ENCODE measurements at places on chromosomes 5 and 9. TPM values are rescaled to one million over a fixed set of nuclear protein-coding genes. Genes with fewer than 3 reads are reported as not detected.
A peak's percentile ranks its signal among the peaks of the same experiment; 100 is the strongest.

Gene ACOT12
- not detected for total RNA-seq

GRCh38 chr5:89342106-89342876 is 459.3 kb upstream of the MEF2C start:
- no peak overlapping the region for H3K27ac ChIP-seq
- no peak overlapping the region for H3K4me3 ChIP-seq
- no peaks in the 10 kb centered on the region for H3K36me3 ChIP-seq
- no peaks in the 10 kb centered on the region for H3K27me3 ChIP-seq
- peaks cover 1% of the 10 kb centered on the region for H3K4me1 ChIP-seq
- DNase-seq = no peak

DNA sequence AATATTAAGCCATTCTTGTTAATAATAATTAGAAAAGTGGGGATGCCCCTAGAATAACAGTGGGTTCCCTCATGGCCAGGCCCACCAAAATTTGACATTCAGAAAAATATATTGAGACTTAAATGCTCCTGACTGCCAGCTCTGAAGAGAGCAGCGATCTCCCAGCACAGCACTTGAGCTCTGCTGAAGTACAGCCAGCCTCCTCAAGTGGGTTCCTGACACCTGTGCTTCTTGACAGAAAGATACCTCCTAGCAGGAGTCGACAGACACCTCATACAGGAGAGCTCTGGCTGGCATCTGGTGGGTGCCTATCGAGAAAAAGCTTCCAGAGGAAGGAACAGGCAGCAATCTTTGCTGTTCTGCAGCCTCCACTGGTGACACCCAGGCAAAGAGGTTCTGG is 261.5 kb downstream of the DTWD2 start:
- H3K27me3 ChIP-seq = no peaks in the 10 kb centered on the region
- H3K4me3 ChIP-seq = no peak overlapping the region
- no peak for DNase-seq
- no peaks in the 10 kb centered on the region for H3K4me1 ChIP-seq
- H3K27ac ChIP-seq = no peak overlapping the region

Gene EDIL3
- total RNA-seq = not detected

DNA sequence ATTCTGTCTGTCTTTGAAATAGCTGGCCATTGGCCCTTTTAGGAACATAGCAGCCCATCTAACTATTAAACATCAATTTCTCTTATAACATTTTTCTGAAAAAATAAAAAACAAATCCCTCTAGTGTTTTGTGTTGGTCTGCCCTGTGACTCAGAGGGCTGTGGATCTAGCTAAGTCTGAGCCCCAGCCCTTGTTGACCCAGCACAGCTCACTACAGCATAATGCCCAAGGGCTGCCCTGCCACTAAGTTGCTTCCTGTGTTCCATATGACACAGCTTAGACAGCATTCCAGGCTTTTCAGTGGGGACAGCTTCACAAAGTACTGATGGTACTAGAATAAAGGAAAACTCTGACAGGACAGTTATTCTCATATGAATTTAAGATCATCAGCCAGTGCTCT is 136.0 kb downstream of the SCAMP1 start:
- H3K4me1 ChIP-seq = no peaks in the 10 kb centered on the region
- no peak overlapping the region for H3K27ac ChIP-seq
- no peaks in the 10 kb centered on the region for H3K36me3 ChIP-seq

Gene ANKRD31
- 0.23 TPM for total RNA-seq

GRCh38 chr5:94031631-94032030 is 290.2 kb upstream of the POU5F2 start:
- no peak overlapping the region for H3K27ac ChIP-seq
- peaks cover 34% of the 10 kb centered on the region for H3K36me3 ChIP-seq
- H3K27me3 ChIP-seq = no peaks in the 10 kb centered on the region
- no peak overlapping the region for H3K4me3 ChIP-seq

- no peak for DNase-seq
- H3K36me3 ChIP-seq = no peaks in the 10 kb centered on the region
- no peak overlapping the region for H3K4me3 ChIP-seq
- no peaks in the 10 kb centered on the region for H3K27me3 ChIP-seq
Measured at GRCh38 chr5:10981932-10982331, 220.9 kb upstream of the DAP start.

Gene REXO4
- total RNA-seq = 23.6 TPM

Gene CDKN2B-AS1
- 6.9 TPM for total RNA-seq

Gene HMMR
- total RNA-seq = 87.7 TPM

- no peak for DNase-seq
- H3K4me3 ChIP-seq = no peak overlapping the region
- H3K27ac ChIP-seq = no peak overlapping the region
Measured at GRCh38 chr5:122300374-122300773, 11.7 kb upstream of the SNCAIP start.

GRCh38 chr9:1354086-1354485 is 303.9 kb downstream of the DMRT2 start:
- no peaks in the 10 kb centered on the region for H3K4me1 ChIP-seq
- no peaks in the 10 kb centered on the region for H3K27me3 ChIP-seq
- DNase-seq = no peak

Gene CSF1R
- not detected for total RNA-seq

Gene LYRM7
- total RNA-seq = 16.3 TPM

DNA sequence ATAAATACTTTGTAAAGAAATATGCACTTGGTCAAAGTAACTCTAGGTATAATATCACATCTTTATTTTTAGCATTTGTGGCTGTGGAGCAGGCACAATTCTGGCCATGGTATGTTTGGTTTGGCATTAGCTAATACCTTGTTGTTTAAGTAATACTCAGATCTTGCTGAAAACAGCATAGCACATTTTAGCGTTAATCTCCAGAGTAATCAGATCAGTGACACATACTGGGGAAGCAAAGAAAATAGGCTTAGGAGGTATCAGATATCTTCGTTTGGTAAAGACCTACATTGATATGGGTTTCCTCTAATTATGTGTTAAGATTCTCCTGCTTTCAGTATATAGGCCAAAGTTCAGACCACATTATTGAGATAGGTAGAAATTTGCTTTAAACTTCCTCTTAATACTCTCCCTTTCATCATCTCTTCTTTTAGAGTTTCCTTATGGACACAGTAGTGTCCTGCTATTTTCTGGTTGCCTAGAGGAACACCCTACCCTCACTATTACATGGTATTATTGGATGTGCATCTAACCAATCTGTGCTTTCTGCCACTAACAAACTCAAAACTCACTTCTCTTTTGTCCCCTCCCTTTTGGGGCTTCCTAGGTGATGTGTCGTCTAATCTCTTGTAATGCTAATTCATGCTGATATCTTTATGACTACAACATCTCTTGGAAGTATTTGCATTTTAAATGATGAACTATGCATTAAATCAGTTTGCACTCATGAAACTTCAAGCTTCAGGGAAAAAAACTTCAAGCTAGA is 437.3 kb upstream of the ADAMTSL1 start:
- H3K27me3 ChIP-seq = no peaks in the 10 kb centered on the region
- DNase-seq = no peak
- no peak overlapping the region for H3K27ac ChIP-seq
- H3K4me1 ChIP-seq = no peaks in the 10 kb centered on the region
- no peak overlapping the region for H3K4me3 ChIP-seq

DNA sequence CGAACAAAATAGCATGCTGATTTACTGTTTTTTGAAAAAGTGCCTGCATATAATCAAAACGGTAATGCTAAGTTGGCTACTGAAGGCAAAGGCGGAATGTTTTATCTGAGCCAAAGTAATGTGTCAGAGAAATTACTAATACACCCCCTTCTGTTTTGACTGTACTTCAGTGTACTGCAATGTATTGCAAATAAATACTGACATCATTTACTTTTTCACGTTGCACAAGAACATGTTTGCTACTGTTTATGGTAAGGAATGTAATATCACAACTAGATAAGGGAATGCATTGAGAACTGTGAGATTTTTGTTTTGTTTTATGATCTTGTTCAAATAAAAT is 813 bp upstream of the AGTPBP1 start:
- peaks cover 44% of the 10 kb centered on the region for H3K4me1 ChIP-seq
- peak overlapping the region; percentile 91 for H3K4me3 ChIP-seq
- peaks cover 12% of the 10 kb centered on the region for H3K27me3 ChIP-seq

DNA sequence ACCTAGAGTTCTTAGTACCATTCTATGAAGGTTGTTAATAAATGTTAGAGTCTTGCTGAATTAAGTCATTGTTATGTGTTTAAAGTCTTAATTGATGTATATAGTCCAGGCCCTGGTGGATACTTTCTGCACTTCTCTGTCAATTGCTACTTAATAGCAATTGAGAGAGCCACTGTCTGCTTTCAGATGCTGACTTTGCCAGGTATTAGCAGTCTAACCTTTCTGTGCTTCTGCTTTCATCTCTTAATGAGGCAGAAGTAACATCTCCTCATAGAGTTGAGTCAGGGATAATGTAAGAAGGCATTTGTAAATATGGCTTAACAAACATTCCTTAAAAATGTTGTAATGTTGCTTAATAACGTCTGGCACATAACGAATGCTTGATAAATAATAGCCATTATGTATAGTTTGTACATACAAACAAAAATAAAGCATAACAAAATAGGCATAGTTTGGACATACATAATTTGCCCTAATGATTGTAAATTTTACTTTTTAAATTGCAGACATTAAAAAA is 28.3 kb downstream of the RASGRF2 start:
- H3K27me3 ChIP-seq = no peaks in the 10 kb centered on the region
- H3K27ac ChIP-seq = peak overlapping the region; percentile 33
- H3K4me1 ChIP-seq = peaks cover 40% of the 10 kb centered on the region
- H3K36me3 ChIP-seq = peaks cover 6% of the 10 kb centered on the region
- no peak for DNase-seq

GRCh38 chr5:17282283-17283120 is 65.1 kb downstream of the BASP1 start:
- H3K4me3 ChIP-seq = no peak overlapping the region
- H3K27ac ChIP-seq = no peak overlapping the region

Gene EGFLAM
- not detected for total RNA-seq

GRCh38 chr5:35117967-35118366 is 70.2 kb upstream of the AGXT2 start:
- no peak for DNase-seq
- H3K27ac ChIP-seq = no peak overlapping the region
- no peaks in the 10 kb centered on the region for H3K36me3 ChIP-seq
- no peak overlapping the region for H3K4me3 ChIP-seq
- H3K27me3 ChIP-seq = peaks cover 3% of the 10 kb centered on the region

Gene NSG2
- not detected for total RNA-seq

Gene ADAMTS16
- not detected for total RNA-seq

Gene PDE6A
- total RNA-seq = not detected

Gene NIPAL4
- not detected for total RNA-seq

- no peak overlapping the region for H3K27ac ChIP-seq
- no peak overlapping the region for H3K4me3 ChIP-seq
- DNase-seq = peak; percentile 35
Measured at GRCh38 chr5:6745706-6746222, 32.5 kb downstream of the TENT4A start.

Gene MARCHF11
- not detected for total RNA-seq

DNA sequence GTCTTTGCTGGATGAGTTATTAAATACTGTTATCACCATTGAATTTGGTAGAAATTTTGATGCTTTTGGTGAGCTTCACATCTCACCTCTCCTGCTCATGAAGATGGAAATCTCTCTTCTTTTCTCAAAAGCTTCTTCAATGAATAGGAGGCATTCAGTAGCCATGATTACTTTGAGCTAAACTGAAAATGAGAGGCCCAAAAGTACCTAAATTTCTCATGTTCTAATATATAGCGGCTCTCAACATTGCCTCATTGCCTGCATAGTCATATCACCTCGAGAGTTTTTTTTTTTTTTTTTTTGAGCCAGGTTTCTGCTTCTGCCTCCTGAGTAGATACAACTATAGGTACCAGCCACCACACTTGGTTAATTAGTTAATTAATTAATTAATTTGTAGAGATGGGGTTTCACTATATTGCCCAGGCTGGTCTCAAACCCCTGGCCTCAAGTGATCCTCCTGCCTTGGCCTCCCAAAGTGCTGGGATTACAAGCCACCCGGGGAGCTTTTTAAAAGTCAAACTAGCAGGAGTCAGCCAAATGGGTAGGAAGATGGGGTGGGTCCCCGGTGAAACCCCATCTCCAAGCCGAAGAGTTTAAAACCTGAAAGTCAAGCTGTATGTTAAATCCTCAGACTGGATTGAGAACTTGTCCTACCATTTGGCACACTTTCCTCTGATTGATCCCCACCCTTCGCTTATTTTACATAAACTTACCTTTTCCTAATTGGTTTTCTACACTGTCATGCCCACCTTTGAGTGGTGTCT is 169.0 kb downstream of the DOCK2 start:
- H3K27me3 ChIP-seq = no peaks in the 10 kb centered on the region
- DNase-seq = no peak
- no peak overlapping the region for H3K4me3 ChIP-seq
- H3K4me1 ChIP-seq = peaks cover 23% of the 10 kb centered on the region
- H3K36me3 ChIP-seq = peaks cover 58% of the 10 kb centered on the region

Gene HTR1A
- not detected for total RNA-seq

Gene GCNT4
- 1.9 TPM for total RNA-seq

Gene HTR4
- total RNA-seq = not detected

DNA sequence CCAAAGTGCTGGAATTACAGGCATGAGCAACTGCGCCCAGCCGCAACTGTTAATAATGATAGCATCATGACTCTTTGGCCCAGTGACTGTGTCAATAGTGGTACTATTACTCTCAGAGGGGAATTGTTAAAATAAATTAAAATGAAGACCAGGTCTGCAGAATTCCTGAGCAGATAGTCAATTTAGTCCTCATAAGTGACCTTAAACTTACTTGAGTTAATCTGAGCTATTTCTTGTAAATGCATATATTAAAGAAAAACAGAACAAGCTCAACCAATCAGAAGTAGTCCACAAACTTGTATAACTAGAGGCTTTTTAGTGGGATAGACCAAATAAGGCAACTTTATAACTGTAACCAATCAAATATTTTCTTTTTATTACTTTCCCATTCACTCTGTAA is 1.7 kb upstream of the RECK start:
- DNase-seq = no peak
- H3K36me3 ChIP-seq = no peaks in the 10 kb centered on the region
- no peak overlapping the region for H3K4me3 ChIP-seq
- no peak overlapping the region for H3K27ac ChIP-seq
- H3K4me1 ChIP-seq = peaks cover 23% of the 10 kb centered on the region

GRCh38 chr5:2260211-2261003 is 377.7 kb upstream of the IRX4 start:
- no peaks in the 10 kb centered on the region for H3K4me1 ChIP-seq
- no peak overlapping the region for H3K27ac ChIP-seq
- H3K4me3 ChIP-seq = no peak overlapping the region

Gene DBH
- not detected for total RNA-seq

- no peaks in the 10 kb centered on the region for H3K4me1 ChIP-seq
- H3K27me3 ChIP-seq = no peaks in the 10 kb centered on the region
- no peak overlapping the region for H3K27ac ChIP-seq
- no peak overlapping the region for H3K4me3 ChIP-seq
- DNase-seq = no peak
Measured at GRCh38 chr9:26193237-26193636, 515.0 kb upstream of the TUSC1 start.

- no peak overlapping the region for H3K27ac ChIP-seq
- H3K4me3 ChIP-seq = no peak overlapping the region
- H3K27me3 ChIP-seq = no peaks in the 10 kb centered on the region
- H3K36me3 ChIP-seq = peaks cover 21% of the 10 kb centered on the region
- peaks cover 9% of the 10 kb centered on the region for H3K4me1 ChIP-seq
Measured at GRCh38 chr9:132069046-132069898, 10.4 kb downstream of the MED27 start.

Gene FOXD4L3
- 0.13 TPM for total RNA-seq

GRCh38 chr5:14247054-14247386 is 103.9 kb downstream of the TRIO start:
- H3K4me3 ChIP-seq = no peak overlapping the region
- H3K36me3 ChIP-seq = no peaks in the 10 kb centered on the region
- no peaks in the 10 kb centered on the region for H3K4me1 ChIP-seq
- H3K27ac ChIP-seq = no peak overlapping the region
- H3K27me3 ChIP-seq = peaks cover 3% of the 10 kb centered on the region

Measured in activated CD8-positive, alpha-beta T cell treated with anti-CD3 and anti-CD28 coated beads, Interleukin-2, amount 10 ng/mL, durations not matched to agents 7 days and 5 days (primary cell).